Esophagus mucosa (tissue), 1 donor: ENCODE measurements at places on chromosomes 7 and 10. TPM values are rescaled to one million over a fixed set of nuclear protein-coding genes. Genes with fewer than 3 reads are reported as not detected.

DNA sequence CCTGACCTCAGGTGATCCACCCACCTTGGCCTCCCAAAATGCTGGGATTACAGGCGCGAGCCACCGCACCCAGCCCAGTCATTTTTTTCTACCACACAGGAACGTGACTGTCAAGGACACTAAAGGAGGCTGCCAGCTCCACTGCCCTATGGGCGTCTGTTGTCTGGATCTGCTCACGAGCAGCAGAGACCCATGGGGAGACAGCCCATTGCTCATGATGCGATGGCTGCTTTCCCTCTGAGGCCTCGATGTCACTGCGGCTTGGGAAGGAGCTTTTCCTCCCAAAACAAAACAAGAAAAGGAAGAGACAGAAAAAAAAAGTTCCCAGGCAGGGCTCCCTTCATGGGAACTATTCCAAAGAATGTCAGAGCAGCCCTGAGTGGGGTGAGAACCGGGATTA lies 70.5 kb downstream of the DENND2A start:
- no peak for ATAC-seq

GRCh38 chr7:158033196-158033595 lies 554.4 kb downstream of the PTPRN2 start:
- ATAC-seq = no peak

DNA sequence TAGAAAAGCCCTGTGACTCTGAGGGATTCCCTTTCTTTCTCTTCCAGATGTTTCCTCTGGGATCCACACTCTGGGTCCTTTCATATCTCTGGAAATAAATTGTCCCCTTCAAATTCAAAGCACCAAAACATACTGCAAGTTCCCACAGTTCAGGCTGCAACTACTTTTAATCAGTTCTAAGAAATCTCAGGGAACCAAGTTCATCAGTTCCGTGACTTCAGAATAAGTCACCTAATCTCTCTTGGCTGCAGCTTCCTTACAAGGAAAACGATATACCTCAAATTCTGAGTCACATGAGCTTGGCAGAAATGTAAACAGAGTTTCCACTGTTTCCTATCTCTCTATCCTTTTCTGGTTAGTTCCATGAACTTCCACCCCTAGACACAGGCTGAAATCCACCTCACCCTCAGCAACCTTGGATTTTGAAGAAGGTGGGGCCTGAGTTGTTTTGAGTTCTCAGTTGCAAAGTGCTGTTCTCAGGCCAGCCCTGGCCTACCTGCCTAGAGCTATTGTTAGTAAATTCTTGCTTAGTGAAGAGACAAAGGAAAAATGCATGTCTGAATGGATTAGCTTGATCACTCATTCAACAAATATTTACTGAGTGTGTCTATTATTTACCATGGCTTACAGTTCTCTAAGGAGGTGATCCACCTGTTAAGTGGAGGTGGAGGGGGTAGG lies 59.3 kb upstream of the IL6 start:
- peak; percentile 76 for ATAC-seq

- no peak for ATAC-seq
These were observed 31.0 kb downstream of the GET4 start for GRCh38 chr7:907158-907980.

- no peak for ATAC-seq
These were observed 683.5 kb downstream of the ANKRD7 start for GRCh38 chr7:118907911-118908527.

Gene ARHGEF35
- total RNA-seq = 19.7 TPM

Gene NUTM2E
- total RNA-seq = not detected

DNA sequence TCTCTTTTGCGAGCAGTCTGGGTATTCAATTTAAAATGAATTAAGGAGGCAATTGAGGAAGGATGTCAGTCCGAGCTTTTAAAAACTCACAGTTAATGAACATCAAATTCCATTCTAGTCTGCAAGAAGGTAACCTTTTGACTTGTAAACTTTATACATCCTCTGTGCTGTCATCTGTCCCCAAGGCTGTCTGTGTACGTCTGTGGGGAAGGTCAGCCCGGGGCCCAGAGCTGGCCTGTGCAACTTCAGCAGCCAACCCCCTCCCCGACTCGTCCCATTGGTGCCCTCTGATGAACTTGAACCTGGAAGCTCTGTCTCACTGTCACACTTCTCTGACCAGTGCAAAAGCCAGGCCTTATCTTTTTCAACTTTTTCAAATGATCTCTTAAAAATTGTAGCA lies 80.3 kb downstream of the CCDC3 start:
- ATAC-seq = no peak

Gene ZPBP
- total RNA-seq = not detected

Gene PLXNA4
- 1.1 TPM for total RNA-seq

Gene FANK1
- 3.2 TPM for total RNA-seq

Gene UNCX
- total RNA-seq = not detected

Gene OAT
- 104 TPM for total RNA-seq

DNA sequence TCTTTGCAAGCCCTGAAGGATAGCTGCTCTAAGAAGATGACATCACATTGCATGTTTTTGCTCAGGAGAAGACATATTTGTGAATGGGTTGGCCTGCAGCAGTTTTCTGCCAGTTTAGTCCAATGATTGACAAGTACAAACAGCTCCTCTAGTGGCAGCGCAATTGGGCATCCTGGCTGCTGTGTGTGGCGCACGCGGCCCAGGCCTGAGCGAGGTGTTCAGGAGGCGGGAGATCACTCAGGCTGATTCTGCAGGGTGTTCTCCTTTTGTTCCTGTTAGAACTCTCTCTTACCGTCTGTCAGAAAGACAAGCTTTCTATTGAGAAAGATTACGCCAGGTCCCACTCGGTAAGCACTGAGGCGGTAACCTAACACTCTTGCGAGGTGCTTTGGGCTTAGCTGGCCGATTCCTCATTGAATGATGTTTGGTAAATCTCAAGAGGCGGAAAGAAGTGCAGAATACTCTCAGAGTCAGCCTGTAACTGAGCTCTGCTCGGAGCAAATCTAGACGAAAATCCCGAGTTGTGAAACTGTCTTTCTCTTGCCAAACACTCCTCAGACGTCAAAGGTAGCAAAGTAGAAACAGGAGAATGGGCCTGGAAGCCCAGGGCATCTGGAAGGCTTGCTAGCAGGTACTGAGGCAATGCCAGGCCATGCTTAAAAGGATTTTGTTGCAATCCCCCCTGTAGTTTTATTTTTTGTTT lies 219.2 kb upstream of the BMPER start:
- ATAC-seq = no peak

DNA sequence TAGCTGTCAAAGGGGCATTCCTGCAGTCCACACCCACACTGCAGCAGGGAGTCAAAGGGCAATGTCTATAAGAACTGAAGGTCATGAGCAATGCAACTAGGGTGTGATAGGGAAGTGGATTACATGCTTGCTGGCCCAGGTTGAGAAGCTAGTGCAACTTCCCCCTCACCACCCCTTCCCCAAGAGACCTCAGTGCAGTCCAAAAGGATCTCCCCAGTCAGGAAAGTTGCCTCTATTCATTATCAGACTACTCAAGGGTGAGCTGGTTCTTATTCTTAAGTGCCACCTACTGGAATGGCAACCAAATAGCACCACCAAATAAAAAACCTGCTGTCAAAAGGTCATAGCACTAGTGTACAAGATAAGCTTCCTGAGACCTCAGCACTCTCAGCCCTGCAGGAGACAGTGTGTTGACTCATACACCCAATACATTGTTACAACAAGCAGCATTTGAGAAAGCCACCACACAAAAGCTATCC lies 28.2 kb downstream of the MTERF1 start:
- ATAC-seq = peak; percentile 91
